Heart right ventricle (tissue), 16 donors: ENCODE measurements at places on chromosomes 3 and 15.

DNA sequence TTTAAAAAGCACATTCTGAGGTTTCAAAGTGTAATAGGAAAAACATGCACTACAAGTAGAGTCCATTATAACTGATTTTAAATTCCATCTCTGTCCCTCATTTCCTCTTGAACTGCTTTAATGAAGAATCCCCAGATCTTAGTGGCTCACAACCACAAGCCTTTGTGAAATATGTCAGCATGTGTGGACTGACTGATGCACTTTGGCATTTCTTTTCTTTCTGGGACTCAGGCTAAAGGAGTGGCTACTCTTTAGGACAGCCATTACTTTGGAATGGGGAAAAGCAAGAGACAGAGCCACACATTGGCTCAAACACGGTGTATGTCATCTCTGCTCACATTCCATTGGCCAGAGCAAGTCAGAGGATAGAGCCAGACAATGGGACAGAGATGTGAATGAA, 139.6 kb downstream of the GRM7 start:
- no peak for DNase-seq

DNA sequence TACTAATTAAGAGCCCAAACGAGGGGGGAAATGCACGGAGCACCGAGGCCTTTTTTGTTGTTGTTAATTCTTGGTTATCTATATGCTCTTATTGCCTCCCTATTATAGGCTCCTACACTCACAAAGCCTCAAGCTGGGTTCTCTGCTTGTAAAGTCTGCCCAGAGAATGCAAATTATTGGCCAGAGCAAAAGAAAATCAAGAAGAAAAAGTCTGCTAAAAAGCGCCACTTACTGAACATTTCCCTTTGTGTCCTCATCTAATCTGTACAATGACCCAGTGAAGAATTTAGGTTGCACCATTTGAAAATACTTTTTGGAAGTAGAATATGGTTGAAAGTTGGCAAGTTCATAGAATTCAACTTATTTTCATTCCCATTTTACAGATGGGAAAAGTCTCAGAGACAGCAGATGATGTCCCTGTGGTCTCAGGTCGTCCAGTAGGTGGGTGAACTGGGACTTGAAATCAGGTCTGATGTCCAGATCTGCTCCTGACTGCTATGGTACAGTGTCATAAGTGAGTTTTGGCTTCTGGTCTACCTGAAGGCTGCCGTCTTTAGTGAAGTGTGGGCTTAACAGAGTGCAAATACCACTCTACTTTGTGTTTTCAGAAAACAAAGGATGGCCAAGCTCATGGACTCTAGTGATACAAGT, 1.1 kb upstream of the TNFAIP8L3 start:
- no peak for DNase-seq

DNA sequence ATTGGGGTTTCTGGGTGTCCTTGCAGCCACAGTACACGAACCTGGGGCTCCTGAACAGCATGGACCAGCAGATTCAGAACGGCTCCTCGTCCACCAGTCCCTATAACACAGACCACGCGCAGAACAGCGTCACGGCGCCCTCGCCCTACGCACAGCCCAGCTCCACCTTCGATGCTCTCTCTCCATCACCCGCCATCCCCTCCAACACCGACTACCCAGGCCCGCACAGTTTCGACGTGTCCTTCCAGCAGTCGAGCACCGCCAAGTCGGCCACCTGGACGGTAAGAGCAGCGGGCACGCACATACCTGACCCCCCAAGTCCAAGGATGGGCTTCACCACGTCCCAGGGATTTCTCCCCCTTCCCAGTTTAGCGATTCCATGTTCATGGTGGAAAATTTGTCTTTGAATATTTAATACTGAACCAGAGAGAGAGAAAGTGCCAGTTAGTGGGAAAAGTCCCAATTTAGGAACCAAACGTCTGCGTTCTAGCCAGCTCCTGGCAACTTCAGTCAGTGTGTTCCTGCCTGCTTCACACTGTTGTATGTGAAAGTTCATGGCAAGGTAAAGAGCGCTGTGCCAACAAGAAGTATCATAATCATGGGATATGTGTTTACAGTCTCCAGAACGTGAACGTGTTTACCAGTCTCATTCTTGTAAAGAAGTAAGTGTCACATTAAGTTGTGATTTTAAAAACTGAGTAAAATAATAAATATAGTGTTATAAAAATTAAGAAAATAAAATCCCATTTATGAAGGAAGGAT, 177.2 kb downstream of the TP63 start:
- no peak for DNase-seq

DNA sequence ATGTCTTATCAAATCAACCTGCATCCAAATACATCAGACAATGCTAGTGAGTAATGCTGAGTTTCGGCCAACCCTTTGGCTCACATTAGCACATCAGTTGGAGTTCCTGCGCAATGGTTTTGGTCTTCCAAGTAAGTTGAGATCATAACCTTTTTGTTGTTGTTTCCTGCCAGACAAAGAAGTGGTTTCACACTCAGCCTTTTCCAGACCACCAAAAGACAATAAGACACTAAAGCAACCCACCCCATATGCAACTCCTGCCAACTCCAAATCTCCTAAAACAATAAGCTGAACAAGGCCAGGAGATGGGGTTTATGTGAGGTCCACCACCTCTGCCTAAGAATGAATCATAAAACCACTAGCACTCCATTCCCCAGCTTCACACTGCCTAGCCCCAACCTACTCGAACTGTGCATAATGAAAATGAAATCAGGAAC, 177.0 kb downstream of the ERC2 start:
- no peak for DNase-seq

- DNase-seq, result no peak
Observed at GRCh38 chr3:124258057-124258500, 266.2 kb upstream of the ROPN1 start.

DNA sequence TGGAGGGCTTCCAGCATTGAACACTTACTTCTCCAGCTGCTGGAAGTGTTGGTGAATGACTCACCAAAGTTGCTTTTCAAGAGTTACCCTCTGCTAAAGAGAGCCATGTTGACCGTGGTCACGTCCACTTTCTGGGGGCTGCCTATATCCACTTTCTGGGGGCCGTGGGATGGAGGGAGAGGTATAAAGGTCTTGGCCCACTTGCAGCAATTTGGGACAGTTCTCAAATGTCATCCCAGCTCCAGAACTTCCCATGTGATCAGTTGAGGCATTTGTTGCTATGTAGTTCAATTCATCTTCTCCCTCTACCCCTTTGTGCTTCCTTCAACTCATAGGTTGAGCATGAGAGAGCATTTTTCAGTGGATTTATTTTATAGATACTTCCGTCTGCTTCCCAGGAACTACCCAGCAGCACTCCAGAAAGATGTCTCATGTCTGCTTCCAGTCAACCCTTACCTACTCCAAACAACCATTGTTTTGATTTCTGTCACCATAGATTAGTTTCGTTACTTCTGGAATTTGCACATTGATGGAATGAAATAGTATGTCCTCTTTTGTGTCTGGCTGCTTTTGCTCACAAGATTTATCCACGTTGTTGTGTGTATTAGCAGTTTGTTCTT, 130.6 kb downstream of the TCF12 start:
- no peak for DNase-seq

- no peak for DNase-seq
Observed at GRCh38 chr3:164460851-164461250, 617.4 kb downstream of the SI start.

DNA sequence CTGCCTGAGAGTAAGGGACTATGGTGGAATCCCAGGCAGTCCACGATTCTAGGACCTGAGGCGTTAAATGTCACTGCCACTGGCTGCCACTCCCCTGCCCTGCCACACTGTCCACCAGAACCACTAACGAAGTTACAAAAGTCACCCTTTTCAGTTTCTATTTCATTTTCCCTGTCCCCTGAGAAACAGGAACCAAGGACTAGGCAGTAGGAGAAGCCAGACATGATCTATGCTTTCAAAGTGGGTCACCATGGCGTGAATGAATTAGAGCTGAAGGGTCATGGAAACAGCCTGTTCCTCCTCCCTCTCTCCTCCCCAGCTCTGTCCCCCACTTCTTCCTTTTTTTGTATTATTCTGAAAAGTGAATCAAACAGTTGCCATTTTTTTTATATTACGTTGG, 9.1 kb upstream of the ADPRH start:
- DNase-seq, result no peak

DNA sequence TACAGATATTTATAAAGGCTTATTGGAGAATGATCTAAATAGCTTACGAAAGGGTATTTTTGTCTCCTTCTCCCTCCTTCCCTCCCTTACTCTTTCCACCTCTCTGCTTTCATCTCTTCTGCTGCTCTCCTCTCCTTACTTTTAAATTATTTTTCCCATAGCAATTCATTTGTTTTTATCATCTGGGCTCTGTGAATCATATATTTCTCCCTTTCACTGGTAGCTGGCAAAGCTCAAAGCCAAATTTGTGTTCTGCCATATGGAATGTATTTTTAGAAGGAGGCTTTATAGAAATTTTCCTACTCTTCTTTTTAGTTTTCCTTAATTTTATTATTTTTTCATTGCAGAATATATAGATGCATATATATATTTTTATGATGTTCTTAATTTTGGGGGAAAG, 385.8 kb downstream of the C3orf38 start:
- DNase-seq, result no peak

DNA sequence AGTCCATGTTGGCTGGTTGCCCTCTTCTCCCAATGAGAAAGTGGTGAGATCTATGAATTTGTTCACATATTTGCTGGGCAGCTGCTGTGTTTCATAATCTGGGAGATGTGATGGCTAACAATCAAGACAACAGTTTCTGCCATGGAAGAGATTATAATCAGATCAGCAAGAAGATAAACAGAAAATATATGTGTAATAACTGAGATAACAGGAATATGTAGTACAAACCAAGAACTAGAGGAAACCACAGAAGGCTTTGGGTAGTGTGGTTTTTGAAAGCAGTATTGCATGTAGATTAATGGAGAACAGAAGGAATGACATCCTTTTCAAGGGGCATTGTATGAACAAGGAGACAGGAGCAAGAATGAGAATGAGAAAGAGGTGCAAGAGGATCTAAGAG, 12.2 kb upstream of the CSTA start:
- DNase-seq, result no peak

DNA sequence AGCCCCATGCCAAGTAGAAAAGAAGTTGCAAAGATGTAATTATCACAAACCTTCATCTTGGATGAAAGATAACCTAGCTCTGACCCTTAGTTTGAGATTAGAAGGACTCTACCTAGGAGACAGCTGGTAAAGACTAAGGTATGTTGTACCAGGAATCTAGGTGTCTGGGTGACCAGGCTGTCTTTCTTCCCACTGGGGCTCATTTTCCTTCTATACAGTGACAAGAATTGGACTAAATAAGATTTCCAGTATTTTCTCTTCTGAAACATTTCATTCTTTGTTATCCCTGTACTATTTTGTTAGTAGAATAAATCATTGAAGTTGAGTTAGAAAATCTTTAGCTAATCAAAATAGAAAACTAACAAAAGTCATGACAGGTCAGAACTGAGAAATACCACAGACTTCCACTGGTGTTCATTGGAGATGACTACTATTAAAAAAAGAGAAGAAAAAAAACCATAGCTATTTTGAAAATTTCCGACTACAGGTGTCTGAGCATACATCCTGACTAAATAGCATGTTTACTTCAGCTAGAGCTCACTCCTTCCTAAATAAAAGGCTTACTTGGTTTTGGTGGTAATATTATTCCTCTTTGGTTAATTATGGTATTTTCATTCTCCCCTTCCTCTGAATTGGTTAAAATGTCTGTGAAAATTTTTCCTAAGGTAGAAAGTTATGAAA, 10.1 kb downstream of the TGFBR2 start:
- no peak for DNase-seq

DNA sequence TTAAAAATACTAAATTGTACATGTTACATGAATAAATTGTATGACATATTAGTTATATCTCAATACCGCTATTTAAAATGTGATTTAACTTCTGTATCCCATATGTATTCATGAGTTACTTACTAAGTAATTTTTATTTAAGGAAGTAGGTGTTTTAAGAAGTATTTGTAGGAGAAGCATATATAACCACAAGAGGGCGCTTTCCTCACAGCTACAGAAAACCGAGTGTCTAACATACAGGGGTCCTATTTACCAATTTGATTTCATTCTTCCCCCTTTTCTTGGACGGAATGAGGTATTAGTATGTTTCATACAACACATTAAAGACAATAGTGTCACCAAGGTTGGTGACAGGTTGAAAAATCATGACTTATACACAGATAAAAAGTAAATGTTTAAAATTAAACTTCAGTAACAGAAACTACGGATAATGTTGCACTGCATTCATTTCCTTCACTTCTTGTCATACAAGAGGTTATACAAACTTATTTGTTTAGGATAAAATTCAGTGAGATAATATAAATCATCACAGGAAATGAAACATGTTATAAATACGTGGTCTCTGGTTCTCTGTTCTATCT, 253.6 kb downstream of the MAGI1 start:
- DNase-seq, result no peak

- no peak for DNase-seq
Observed at GRCh38 chr3:127751782-127752181, 70.5 kb downstream of the MGLL start.

DNA sequence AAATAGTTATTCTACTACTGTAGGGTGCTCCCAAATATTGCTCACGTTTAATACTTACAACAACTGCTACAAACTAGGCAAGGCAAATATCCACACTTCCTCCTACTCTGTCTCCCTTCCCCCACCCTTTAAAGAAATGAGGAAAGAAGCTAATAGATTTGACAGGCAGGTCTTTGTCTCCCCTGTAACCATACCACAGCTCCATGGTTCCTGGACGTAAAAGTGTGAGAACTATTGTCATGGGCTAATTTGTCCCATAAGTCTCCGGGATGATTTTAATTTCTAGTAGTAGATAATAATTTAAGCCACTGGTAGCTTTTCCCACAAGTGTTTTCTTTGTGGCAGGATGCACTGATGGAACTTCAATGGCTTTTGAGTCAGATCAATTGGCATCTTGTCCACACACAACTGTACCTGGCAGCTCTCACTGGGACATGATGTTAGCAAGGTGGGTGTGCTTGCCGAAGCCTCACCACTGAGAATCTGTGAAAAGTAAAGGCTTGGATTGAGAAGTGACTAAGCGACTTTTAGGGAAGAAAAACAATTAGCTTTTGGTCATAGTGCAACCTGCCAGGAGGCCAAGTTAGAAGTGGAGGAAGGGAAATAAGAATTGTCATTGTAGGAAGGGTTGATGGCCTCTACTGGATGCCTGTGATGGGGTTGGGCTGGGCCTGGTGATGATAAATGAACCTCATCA, 1.4 kb upstream of the CPOX start:
- no peak for DNase-seq

- no peak for DNase-seq
Observed at GRCh38 chr15:29844290-29844903, 22.1 kb upstream of the TJP1 start.

DNA sequence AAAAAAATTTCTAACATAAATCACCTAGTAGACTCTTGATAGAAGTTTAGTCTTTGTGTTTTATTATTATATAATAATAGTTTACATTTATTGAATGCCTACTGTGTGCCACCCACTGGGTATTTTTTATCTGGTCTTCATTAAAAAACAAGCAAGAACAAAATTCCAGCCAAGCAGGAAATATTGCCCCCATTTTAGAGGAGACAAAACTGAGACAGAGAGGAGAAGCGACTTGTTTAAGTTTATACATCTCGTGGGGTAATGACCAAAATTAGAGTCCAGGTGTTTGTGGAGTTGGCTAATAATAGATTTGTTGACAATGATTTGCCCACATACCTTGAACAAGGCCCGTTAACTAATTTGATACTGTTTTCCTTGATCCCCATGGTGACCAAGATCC, 33.1 kb upstream of the FBXL22 start:
- no peak for DNase-seq

- DNase-seq, result peak; percentile 65
Observed at GRCh38 chr3:44913868-44914468, 39.6 kb downstream of the TGM4 start.
